Chondrocyte (in vitro differentiated cells): ENCODE measurements at places on chromosomes 3 and 15.

GRCh38 chr15:70101459-70102113, 3.9 kb upstream of the TLE3 start:
- peak; percentile 34 for DNase-seq

DNA sequence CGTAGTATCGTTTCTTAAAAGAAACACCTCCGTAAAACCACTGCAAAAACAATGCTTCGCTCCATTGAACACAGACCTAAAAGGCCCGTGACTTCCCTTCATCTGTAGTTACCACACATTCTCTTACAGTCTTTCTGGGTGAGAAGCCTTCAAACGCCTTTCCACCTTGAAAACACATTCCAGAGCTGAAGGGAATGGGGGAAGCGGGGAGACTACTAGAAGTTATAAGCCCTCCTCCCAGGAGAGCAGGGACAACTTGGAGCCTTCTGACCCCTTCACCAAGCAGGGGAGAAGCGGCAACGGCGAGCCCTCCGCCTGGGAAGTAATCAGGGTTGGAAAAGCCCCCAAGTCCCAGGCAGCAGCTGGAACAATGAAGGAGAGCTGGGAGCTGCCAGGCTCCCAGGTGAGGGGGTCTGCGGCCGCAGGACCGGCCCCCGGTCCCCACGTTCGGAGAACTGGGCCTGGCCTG, 461 bp downstream of the SECISBP2L start:
- DNase-seq = no peak

DNA sequence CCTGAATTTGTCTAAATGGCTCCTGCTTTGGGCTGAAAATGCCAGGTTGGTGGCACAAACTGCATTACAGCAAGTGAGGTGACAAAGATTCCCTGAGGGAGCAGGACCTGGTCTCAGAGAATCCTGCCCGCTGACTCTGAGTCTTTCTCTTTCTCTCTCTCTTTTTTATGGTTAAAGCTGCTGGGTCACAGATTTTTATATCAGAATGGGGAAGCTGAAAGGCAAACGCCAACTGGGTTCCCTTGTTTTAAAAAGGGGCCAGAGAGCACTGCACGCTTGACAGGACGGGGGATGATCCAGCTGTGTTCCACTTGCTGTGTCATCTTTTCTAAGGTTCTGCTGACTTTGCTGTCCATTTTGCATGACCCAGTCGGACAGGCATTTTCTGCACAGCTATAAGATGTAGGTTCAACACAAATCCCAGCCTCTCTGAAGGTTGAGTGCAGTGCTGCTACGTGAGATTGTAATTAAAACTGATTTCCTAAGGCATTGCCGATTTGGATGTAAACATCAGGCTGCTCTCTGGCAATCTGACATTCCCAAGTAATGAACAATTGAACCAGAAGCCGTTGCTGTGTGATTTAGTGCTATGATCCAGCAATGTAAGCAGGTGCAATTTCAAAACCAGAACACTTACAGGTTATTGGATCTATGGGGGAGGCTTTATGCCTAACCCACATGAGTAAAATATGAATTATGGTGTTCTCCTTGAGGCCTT, 25.8 kb downstream of the ARHGEF3 start:
- no peak for DNase-seq

DNA sequence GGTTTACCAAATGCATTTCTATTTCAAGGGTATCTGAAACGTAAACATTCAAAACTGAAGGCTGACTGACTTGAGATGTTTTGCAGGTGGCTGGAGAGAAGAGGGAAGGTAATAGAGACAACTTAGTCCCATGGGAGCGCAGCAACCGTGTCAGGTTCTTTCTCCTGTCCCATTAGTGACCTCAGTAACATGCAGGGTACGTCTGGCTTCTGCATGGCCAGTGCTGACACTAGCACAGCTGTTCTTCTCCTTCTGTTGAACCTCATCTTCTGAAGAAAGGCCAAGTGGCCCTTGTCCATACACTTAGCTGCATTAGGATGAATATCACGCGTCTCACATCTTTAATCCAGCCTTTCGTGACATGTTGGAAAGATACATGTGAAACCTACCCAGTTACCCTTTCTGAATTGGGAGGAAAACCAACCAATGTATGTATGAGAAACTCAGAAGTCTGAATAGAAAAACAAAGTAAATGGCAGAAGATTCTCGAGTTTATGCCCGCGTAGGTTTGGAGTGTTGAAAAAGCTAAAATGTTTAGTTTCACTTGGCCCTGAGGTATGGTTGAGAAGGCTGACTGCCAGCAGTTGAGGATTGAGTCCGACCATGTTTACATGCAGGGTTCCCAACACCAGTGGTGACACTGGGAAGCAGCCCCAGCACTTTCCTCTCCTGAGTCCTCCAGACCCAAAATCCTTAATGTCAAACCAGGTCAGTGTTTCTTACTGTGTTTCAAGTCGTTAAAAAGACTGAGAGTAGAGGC, 10.3 kb downstream of the NCBP2 start:
- no peak for DNase-seq

GRCh38 chr15:95486224-95486623, 844.3 kb upstream of the NR2F2 start:
- no peak for DNase-seq

DNA sequence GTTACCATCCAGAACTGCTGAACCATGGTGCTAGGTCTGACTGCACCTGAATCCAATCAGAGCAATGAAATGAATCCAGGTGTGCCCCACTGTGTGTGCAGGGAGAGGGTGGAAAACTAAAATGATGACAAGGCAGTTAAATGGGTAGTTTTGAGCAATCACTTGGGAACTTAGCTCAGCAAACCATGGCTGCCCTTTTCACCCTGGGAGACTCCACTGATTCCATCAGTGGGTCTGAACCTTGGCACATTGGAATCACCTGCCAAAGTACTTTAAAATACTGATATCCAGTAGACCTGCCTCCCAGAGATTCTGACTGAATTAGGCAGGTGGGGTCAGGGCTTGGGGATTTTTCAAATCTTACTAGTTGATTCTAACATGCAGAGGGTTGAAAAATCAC, 59.8 kb upstream of the USP3 start:
- DNase-seq = no peak

DNA sequence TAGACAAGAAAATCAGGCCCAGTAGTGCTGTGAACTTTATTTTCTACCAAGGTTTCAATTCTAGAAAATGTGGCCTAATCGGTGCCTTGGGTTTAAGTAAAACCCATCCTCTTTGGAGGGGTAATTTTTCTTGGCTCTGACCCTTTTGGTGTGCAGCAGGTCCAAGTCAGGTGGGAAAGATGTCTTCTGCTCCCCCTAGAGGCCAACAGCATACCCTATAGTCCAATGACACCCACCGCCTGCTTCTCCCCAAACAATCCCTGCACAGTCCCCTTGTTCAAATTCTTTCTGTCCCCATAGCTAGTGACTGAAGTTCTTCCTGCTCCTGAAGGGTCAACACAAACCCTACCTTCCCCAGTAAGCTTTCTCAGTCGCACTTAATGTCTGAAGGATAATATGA, 261.8 kb upstream of the GOLGA6L4 start:
- no peak for DNase-seq

DNA sequence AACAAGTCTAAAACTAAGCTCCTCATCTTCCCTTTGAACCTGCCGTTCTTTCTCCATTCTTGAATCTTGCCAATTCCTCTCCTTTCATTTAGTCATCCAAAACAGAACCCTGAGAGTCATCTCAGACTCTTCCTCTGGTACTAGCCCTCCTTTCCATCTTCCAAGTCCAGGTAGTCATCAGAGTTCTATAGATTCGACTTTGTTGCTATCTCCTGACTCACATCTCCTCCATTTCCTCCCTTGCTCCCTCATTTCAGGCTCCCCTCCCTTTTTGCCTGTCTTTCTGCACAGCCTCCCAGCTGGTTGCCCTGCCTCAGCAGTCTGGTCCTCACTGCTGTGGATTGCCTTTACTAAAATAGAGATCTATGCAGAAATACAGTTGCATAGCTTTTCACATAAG, 4.7 kb downstream of the ATG7 start:
- no peak for DNase-seq

- no peak for DNase-seq
Measured at GRCh38 chr3:173920386-173920785, 522.8 kb downstream of the NLGN1 start.

GRCh38 chr15:78768096-78768495, 43.2 kb downstream of the ADAMTS7 start:
- DNase-seq = peak; percentile 92

- DNase-seq = no peak
Measured at GRCh38 chr3:182487143-182487542, 306.2 kb upstream of the ATP11B start.

DNA sequence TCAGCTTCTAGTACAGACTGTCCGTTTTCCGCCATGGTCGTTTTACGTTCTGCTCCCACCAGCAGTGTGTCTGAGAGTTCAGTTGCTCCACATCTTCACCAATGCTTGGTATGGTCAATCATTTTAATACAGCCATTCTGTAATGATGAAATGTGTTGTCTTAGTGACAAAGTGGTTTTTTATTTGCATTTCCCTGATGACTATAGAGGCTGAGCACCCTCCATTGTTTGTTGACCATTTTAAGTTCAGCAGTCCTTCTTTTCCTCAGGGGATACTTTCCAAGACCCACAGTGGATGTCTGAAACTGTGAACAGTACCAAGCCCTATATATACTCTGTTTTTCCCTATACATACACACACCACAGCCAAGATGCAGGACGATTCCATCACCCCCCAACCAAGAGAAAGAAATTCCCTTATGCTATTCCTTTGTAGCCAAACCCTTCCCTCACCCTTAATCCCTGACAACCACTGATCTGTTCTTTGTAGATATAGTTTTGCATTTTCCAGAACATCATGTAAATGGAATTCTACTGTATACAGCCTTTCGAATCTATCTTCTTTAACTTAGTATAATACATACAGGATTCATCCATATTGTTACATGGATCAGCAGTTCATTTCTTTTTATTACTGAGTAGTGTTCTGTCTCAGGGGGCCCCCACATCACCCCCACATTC, 55.9 kb downstream of the C3orf20 start:
- no peak for DNase-seq

GRCh38 chr3:190429681-190430080, 20.0 kb downstream of the TMEM207 start:
- no peak for DNase-seq

- DNase-seq = no peak
Measured at GRCh38 chr3:124260206-124260915, 268.4 kb upstream of the ROPN1 start.

DNA sequence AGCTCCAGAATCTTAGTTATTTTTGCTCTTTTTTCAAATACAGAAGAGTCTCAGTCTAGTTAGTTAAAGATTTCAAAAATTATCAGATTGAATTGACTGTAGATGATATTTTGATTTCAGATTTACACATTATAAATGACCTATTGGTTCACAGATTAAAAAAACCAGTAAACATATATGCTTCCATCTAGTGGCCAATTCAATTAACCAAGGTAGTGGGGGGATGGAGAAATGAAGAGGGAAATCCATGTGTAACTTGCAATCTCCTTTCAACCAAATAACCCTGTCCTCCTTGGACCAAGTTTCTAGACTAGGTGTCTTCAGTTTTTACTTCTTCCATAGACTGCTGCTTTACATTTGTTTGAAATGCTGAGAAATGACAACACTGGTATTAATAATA, 789.8 kb downstream of the ROBO1 start:
- DNase-seq = no peak

DNA sequence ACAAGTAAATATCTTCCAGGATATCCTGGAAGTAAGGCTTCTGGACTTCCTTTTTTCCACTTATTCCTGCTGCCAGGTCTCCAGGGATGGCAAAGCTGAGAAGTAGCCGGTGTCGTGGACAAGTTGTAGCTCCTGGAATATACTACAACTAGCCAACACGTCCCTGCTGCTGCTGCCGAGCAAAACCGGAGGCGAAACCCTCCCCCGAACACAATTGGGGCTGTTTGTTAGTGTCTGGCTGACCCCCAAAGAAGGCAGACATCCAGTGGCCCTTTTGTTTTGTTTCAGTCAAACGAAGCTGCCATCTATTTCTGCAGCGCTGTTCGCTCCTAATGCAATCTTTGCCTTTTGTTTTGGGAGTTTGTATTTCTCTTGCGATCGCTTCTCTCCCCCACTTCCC, 45.3 kb upstream of the EIF5A2 start:
- DNase-seq = no peak

DNA sequence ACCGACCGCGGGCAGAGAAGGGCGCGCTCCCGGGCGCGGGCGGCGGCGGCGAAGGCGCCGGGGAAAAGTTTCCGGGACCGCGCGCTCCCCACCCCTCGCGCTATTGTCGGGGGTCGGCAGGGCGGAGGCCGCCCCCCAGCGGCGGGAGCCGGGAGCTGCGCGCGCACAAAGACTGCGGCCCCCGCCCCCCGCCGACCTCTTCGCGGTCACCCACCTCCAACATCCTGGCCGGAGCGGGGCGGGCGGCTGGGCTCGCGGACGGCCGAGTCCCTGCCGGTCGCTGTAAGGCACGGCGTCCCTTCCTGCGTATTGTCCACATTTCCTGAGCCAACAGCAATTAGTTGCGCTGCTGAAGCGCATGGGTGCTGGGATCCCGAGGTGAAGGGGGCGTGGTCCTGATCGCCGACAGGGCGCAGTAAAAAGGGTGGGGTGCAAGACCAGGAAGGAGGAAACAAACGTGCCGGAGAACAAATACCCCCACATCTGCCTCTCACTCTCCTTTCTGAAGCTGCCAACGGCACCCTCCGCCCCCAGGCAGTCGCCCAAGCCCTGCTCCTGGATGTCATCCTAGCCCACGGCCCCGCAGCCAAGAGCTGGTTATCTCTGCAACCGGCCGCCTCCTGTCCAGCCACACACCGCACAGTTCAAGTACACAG, at the start of gene TMEM44:
Gene TMEM44 (minus strand): TSS at position 71 of the 656 bp plus-strand sequence. CDS start 204 bp downstream, outside the sequence.
- no peak for DNase-seq

- DNase-seq = no peak
Measured at GRCh38 chr3:117706037-117706436, 996.5 kb downstream of the TUSC7 start.

DNA sequence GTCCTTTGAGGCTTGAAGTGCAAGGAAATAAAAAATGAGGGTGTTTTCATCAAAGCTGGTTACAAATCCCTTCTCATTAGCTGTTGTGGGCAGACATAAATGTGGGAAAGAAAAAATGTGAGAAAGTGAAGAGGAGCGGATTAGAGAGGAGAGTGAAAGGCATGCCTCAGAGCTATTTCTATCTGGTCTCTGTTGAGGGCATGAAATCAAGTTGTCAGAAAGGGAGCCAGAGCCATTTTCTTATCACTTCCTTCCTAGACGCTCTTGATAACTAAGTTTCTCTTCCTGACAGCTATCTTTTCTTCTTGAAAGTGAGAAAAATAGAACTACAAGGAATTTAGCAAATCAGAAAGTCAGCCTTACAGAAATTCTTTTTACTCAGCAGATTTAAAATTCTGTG, 20.8 kb upstream of the CAPN3 start:
- DNase-seq = no peak

DNA sequence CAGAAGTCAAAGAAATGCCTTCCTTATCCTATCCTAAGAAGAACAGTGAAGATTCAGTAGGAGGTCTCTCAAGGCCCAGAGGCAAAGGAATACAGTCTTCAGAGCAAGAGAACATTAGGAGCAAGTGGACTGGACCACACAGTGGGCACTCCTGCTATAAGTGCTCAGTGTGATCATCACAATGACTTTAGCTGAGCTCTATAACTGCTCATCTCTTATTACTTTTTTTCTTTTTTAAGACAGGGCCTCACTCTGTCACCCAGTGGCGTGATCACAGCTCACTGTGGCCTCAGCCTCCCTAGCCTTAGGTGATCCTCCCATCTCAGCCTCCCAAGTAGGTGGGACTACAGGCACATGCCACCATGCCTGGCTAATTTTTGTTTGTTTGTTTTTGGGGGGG, 48.1 kb downstream of the COL8A1 start:
- no peak for DNase-seq
